ENCODE measurements at places on chromosomes 1 and 21. TPM values are rescaled to one million over a fixed set of nuclear protein-coding genes. Genes with fewer than 3 reads are reported as not detected.

LYPD8 gene
- total RNA-seq: not detected

SPRR2A gene
- total RNA-seq: not detected

CD1D gene
- total RNA-seq: 1.4 TPM

CLCNKA gene
- total RNA-seq: 0.51 TPM

EFNA3 gene
- total RNA-seq: 2.0 TPM

LRP8 gene
- total RNA-seq: 7.2 TPM

POLR3GL gene
- total RNA-seq: 23.8 TPM

GBP1 gene
- 36.0 TPM for total RNA-seq

RRAGC gene
- total RNA-seq: 37.2 TPM

GPR52 gene
- total RNA-seq: 2.1 TPM

B3GALT2 gene
- 0.88 TPM for total RNA-seq

TCHH gene
- 0.14 TPM for total RNA-seq

TAS1R1 gene
- not detected for total RNA-seq

RHD gene
- not detected for total RNA-seq

CYB561D1 gene
- total RNA-seq: 11.3 TPM

CRP gene
- 0.65 TPM for total RNA-seq

LRRN2 gene
- 13.6 TPM for total RNA-seq

C1QTNF12 gene
- 4.1 TPM for total RNA-seq

FAAH gene
- total RNA-seq: 2.2 TPM

S100A12 gene
- total RNA-seq: 34.4 TPM

FOXD3 gene
- total RNA-seq: 0.19 TPM

ACKR1 gene
- 110 TPM for total RNA-seq

GSTM1 gene
- not detected for total RNA-seq

CLCA1 gene
- total RNA-seq: not detected

RCSD1 gene
- 15.2 TPM for total RNA-seq

TTC34 gene
- 0.24 TPM for total RNA-seq

ARHGEF10L gene
- total RNA-seq: 103 TPM

FCRL2 gene
- total RNA-seq: 0.19 TPM

RGS13 gene
- 1.2 TPM for total RNA-seq

PLEKHN1 gene
- total RNA-seq: 0.88 TPM

IFNLR1 gene
- total RNA-seq: 0.51 TPM

AGPAT3 gene
- 35.3 TPM for total RNA-seq

CNKSR1 gene
- 0.32 TPM for total RNA-seq

HES2 gene
- total RNA-seq: 0.14 TPM

S100A14 gene
- not detected for total RNA-seq

IGSF21 gene
- total RNA-seq: 4.7 TPM

S100A1 gene
- total RNA-seq: 0.74 TPM

ORC1 gene
- 0.52 TPM for total RNA-seq

DCDC2B gene
- total RNA-seq: not detected

VPS26C gene
- total RNA-seq: 44.4 TPM

All from posterior vena cava (tissue), 2 donors.